GM23248 (cell line): ENCODE measurements at places on chromosomes 4 and X. TPM values are rescaled to one million over a fixed set of nuclear protein-coding genes. Genes with fewer than 3 reads are reported as not detected.

- DNase-seq = no peak
Observed at GRCh38 chrX:109346491-109346890, 135.4 kb downstream of the GUCY2F start.

DNA sequence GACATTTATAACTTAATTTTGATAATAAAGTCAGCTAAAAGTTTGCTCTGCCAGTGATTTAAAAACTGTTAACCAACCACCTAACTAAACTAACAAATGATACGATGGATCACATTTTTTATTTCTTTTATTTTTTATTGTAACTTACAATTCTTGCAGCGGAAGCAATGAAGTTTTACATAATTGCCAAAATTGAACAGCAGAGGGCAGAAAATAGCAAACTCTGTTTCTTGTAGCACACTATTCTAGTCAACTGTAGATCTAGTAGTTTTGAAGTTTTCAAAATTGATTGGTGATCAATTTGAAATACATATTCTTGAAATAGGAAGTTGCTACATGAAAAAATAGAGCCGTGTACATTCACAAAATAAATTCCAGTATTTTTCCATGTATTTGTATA is 2.8 kb upstream of the GRIA2 start:
- peak; percentile 39 for DNase-seq

- peak; percentile 15 for DNase-seq
Observed at GRCh38 chr4:78578674-78579425, 27.3 kb downstream of the ANXA3 start.

DNA sequence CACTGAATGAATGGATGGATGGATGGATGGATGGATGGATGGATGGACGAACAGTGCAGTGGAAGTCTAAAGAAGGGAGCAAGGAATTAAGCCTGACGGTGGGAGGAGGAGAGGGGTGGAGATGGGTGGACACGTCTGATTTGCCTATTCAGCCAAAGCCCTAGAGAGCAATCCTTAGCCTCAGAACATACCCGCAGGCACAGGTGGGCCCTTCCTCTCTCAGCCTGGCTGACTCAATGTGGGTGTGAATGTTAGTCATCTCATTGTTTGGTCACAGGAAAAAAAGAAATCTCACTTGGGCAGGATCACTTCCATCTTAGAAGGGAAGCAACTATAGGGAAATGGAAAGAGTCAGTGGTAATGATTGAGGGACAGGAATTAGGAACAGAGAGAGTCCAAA is 165.9 kb downstream of the PJA1 start:
- peak; percentile 25 for DNase-seq

DNA sequence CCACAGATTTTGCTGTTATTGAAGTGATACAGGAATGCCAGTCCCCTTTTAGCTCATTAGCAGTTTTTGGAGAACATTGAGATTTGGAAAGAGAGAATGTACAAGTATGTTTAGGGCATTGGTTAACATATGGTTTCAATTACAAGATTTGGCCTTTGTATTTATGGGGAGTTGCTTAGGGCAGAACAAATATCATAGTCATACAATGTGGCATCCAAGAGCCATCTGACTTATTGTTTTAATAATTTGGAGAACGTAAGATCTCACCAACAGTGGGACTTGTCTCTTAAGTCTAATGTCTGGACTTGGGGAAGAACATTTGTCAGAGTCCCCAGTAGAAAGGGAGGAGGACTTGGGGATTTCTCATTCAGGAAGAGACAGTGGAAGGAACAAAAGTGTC is 166.1 kb downstream of the STK32B start:
- peak; percentile 19 for DNase-seq

- peak; percentile 88 for DNase-seq
Observed at GRCh38 chr4:153748378-153748777, 11.4 kb downstream of the RNF175 start.

- peak; percentile 42 for DNase-seq
Observed at GRCh38 chrX:17520016-17520615, 145.1 kb downstream of the NHS start.

- DNase-seq = peak; percentile 56
Observed at GRCh38 chr4:152735396-152735859, 44.1 kb downstream of the TIGD4 start.

GRCh38 chr4:183821076-183821853 is 83.8 kb upstream of the STOX2 start:
- no peak for DNase-seq

DNA sequence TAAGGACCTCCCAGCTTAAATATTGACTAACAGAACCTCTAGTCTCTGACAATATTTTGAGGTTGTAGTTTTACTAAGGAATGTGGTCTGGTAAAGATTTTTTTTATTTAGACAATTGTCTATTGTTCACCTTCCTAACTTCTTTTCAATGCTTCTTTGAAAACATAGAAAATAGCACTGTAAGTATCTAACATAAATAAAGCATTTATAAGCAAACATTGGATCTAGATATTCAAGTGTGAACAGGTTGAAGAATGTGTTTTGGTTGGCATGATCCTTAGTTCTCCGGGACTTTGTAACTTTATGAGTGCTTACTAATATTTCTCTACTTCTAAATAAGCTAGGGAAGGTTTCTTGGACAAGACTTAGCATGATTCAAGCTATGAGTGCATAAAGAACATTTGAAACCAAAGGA is 285.4 kb upstream of the ARSJ start:
- DNase-seq = peak; percentile 60

DNA sequence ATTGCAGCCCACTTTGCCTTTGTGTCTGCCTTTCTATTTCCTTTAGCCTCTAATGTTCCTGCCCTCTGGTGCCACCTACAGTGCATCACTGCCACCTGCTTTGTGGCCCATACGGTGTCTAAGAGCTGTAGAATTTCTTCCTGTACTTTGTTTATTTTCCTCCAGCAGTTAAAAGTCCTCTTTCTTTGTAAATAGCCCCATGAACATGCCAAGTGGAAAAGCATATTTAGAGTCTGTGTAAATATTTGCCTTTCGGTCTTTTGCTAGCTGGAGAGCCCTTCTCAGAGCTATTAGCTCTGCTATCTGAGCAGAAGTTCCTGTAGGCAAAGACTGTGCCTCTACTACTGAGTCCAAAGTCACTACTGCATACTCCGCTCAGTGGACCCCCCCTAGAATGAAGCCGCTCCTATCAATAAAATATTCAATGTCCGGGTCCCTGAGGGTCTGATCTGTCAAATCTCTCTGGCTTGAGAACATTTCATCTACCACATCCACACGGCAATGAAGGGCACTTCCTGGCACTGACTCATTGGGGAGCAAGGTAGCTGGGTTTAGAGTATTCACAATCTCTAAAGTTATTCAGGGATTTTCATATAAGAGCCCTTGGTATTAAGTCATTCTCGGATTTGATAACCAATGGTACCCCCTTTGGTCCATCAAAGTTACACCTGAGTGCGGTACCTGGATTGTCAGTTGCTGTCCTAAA is 36.3 kb downstream of the SULT1E1 start:
- DNase-seq = peak; percentile 63

- DNase-seq = no peak
Observed at GRCh38 chrX:103498786-103499185, 20.5 kb downstream of the RAB40A start.

DNA sequence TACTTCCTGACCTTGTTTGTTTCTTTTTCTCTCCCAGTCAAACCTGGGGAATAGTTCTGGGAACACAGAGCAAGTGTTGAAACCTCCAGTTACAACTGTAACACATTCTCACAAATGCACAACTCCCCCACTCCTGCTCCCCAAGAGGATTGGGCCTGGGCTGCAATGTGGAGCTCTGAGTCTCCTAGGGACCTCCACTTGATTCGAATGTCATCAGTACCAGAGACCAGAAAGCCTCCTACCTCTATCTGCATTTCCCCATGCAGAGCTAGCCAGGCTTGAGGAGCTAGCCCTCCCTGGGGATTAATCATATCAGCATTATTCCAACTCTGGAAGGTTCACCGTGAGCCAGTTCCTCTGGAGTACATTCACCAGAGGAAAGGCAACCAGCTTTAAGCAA is 41.7 kb upstream of the CITED1 start:
- no peak for DNase-seq

DNA sequence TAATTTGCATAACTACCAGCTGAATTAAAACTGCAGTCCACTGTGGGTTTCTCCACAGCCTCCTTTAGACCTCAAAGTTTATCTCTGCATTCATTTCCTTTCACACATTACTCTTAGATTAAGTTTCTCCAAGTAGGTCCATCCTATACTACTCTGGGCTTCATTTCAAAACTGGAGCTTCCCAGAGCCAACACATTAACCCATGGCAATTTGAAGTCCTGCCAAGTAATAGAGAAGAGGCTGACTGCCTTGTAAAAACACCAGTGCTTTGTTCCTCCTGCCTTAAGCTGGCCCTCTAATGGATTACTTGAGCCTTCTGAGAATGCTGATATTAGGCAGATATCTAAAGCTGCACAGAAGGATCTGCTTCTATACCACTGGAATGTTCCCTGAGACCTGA is 997.2 kb upstream of the SLIT2 start:
- DNase-seq = no peak

DNA sequence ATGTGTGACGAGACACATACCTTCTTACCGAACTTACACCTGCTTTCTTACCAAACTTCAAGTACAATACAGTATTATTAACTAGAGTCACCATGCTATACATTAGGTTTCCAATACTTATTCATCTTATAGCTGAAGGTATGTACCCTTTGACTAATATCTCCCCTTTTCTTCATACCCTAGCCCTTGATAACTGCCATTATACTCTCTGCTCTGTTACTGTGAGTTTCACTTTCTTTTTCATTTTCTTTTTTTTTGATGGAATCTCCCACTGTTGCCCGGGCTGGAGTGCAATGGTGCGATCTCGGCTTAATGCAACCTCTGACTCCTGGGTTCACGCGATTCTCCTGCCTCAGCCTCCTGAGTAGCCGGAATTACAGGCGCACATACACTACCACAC is 3.4 kb upstream of the PNMA5 start:
- no peak for DNase-seq

GRCh38 chr4:7052923-7053715 is 9.9 kb downstream of the TADA2B start:
- peak; percentile 72 for DNase-seq

GRCh38 chrX:130916636-130917422 is 13.8 kb upstream of the ENOX2 start:
- peak; percentile 43 for DNase-seq

DNA sequence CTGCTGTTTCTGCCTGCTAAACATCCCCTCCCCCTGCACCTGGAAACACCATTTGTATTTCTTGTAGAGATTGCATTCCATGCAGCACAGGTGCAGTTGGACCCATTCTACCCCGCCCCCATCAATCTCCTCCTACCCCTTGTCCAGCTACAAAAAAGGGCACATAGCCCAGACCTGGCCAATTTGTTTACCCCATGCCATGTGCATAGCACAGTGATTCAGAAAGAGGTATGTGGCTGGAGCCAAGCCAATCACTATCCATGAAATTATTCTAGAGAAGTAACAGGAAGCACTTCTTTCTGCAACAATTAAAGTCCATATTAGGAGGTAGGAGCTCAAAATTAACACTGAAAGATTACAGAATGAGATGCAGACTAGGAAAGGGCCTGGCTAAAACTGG is 20.2 kb upstream of the TMEM184C start:
- peak; percentile 83 for DNase-seq

UBA6 gene
- total RNA-seq = 61.9 and 250 TPM in 2 replicates

PNMA3 gene
- total RNA-seq = not detected in 2 replicates

PTTG2 gene
- total RNA-seq = not detected in 2 replicates

TCEAL7 gene
- total RNA-seq = 8.0 and 17.1 TPM in 2 replicates

DCAF4L1 gene
- 0.13 TPM in 1 of 2 replicates, not detected in the other for total RNA-seq

GAGE12H gene
- total RNA-seq = not detected in 2 replicates

ZXDA gene
- total RNA-seq = 3.7 and 4.9 TPM in 2 replicates
